Right lobe of liver (tissue), 6 donors: ENCODE measurements at places on chromosomes 1 and 21.

- no peak for DNase-seq
Observed at GRCh38 chr1:29249951-29250581, 13.7 kb downstream of the PTPRU start.

GRCh38 chr1:100955322-100955721 is 59.4 kb downstream of the SLC30A7 start:
- DNase-seq = no peak

DNA sequence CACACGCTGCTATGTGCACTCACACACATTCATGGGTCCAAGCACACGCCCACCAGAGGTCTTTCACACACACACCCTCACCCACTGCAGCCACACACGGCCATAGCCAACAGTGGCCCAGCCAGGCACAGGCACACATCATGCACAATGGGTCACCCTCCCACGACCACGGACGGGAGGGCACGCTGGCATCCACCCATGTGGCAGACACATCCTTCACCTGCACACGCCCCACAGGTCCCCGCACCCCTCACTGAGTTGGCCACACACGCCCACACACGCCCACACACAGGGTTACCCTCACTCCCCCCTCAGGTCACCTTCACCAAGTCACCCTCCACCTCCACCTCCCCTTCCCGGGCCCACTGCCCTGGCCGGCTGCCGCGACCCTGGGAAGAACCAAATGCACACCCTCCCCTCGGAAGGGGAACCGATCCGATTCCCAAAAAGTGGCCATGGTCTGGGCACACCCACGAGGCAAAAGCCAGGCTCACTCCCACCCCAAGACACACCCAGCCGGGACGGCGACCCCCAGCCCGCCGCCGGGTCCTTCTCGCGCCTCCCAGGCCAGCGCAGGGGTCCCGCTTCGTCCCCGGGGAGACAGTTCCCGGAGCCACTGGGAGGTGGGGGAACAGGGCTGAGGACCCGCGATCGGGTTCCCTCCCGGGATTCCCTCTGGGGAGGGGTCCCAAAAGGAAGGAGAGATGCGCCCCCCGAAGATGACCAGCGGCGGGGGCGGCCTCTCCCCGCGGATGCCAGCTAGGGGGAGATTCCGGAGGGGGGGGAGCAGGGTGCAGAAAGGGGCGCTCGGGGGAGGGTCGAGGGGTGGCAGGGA is 860 bp downstream of the SDC3 start:
- no peak for DNase-seq

- DNase-seq = no peak
Observed at GRCh38 chr1:46298387-46298786, 5.0 kb downstream of the LRRC41 start.

DNA sequence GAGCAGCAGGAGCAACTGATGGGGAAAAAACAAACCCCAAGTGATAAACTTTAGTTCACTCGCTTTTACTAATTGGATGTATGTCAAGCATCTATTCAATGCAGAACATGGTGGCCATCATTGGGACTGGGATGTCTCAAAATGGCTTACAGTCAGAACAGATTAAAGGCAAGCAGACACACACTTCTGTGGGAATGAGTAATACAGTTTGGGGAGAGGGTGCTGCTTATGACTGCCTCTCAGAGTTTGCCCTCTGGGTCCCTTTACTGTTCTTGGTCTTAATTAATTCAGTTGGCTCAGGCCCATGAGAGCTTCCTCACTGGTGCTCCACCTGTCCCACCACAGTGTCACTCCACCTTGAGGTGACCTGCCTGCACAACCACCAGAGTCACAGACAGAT is 119.5 kb downstream of the TBX19 start:
- no peak for DNase-seq

GRCh38 chr1:234604495-234605398 is 5.2 kb downstream of the IRF2BP2 start:
- no peak for DNase-seq

- DNase-seq = no peak
Observed at GRCh38 chr1:227297073-227297793, 21.1 kb downstream of the CDC42BPA start.

DNA sequence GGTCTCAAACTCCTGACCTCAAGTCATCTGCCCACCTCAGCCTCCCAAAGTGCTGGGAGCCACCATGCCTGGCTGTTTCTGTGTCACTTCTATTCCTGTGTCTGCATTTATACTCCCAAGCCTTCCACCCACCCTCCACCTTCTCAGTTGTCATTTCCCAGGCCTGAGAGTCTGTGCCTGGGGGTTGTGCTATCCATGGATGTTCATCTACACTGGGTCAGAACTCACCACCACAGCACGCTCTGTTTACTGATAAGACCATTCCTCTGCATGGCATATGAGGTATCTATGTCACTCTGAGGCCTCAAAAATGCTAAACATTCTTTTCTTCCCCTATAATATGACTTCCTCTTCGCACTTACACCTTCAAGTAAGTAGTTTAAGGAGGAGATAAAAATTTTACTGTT is 6.1 kb downstream of the NENF start:
- no peak for DNase-seq

GRCh38 chr1:68057564-68057963 is 7.1 kb upstream of the DIRAS3 start:
- DNase-seq = no peak

DNA sequence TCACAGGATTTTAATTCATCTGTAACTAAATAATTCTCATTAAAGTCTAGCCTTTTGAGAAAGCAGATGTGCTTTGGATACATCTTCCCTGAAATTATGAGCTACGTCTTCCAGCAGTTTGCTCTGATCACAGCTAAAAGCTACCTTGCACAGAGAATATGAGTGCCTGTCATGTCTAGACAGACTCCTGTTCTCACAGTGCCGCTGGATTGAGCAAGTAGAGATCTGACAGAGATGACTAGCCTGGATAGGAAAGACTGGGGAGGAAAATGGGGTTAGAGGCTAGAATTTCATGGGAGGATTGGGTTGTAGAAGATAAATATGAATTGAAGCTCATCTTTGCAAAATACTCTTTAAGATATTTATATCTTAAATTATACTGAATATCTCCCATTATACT is 24.1 kb downstream of the CEPT1 start:
- no peak for DNase-seq

DNA sequence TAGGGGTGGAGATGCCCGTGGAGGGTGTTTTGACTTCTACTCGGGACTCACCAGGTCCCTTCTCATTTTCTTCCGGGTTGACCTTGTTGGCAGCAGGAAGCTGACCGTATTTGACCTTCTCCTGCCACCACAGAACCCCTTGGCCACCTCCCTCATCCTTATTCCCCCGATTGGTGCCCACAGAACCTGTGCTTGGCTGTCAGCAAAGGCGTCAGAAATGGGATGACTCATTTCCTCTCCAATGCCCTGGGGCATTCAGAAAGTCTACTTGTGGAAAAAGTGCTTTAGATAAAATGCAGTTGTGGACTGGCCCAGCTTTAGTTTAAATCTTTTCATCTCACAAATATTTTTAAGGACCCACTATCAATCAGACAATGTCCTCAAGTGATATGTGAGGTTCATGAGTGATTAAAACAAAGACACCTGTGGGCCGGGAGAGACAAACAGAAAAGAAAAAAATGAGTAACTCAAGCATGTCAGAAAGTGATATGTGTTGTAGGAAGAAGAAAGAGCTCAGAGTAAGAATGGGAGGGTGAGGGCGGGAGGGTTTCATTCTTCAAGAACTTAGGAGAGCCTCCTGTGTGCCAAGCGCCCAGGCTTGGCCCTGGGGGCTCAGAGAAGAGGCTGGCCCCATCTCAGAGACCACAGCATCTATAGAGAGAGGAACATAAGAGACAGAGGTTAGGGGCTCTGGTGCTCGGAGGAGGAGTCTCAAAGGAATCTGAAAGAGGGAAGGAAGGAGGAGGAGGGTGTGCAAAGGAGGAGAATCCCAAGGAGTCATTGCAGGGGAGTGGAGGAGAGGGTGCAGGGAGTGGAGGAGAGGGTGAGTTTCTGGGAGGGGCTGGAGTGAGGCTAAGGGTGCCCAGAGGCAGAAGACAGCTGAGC is 221.6 kb upstream of the VAMP3 start:
- no peak for DNase-seq

DNA sequence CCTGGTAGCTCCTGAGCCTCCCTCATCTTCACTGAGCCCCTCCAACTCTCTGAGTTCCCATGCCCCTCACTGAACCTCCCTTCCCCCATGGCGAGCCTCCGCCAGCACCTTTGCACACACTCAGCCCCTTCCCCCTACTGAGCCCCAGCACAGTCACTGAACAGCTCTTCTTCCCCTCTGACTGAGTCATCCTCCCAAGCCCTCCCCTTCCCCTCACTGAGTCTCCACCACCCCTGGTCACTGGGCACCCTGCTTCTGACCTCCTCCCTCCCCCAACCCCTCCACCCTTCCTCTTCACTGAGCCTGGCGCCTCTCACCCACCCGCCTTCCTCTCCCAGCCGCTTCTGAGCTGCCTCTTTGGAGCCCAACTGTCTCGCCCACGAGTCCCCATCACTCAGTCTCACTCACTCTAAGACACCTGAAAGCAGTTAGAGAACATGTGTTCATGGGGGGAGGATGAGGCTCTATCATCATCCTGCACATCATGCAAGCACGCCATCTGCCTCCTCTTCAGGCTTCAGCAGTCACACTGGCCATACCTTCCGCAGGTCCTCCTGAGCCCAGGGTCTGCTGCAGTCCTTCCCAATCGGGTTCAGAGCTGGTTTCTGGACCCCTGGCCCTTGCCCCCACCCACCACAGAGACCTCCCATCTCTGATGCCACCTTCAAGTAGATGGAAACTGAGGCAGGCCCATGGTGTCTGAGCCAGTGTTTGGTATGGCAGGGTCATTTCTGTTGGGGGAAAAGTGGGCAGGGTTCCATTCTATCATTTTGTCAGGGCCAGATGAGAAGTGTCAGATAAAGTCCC is 2.0 kb upstream of the TRNP1 start:
- DNase-seq = no peak

DNA sequence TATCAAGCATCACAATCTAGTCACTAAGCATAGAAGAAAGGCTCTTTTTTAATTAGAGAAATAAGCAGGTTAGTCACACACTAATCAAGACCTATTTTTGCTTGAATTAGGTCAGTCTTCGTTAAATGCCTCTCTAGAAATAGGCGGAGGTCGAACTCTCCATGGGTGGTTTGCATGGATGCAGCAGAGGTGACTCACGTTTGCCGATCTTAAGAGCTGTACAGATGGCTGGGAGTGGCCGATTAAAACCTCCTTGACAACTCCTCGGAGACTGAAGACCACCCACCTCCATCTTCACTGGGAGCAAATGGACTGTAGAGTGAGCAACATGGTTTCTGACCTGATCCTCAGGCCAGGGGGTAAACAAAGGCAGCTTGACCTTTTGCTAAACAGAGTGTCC is 249.3 kb downstream of the ZNF648 start:
- DNase-seq = no peak

GRCh38 chr1:88783145-88783544 is 99.1 kb downstream of the PKN2 start:
- no peak for DNase-seq

GRCh38 chr21:26117972-26118367 is 52.6 kb downstream of the APP start:
- no peak for DNase-seq

GRCh38 chr1:25110485-25110884 is 121.8 kb downstream of the SYF2 start:
- no peak for DNase-seq

DNA sequence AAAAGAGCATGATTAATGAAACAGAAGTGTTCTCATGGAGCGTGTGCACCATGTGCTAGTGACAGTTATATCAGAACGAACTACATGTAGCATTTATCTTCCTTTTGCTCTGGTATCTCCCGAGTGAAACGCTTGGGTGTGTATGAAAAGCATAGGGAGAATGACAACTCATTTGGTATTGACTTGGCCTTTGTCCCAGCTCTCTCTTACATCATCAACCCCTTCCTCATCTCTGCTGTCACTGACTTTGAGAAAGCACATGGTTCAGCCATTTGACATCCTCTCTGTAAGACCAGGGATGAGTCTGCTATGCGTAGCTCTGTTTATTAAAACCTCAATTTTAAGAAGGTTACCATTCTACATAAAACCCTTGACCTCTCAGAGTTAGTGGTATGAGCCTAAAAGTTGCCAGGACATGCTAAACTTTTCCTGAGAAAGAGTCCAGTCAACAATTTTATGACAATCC is 201.0 kb downstream of the NRIP1 start:
- DNase-seq = no peak

GRCh38 chr1:159664247-159664646 is 50.1 kb downstream of the CRP start:
- DNase-seq = no peak

DNA sequence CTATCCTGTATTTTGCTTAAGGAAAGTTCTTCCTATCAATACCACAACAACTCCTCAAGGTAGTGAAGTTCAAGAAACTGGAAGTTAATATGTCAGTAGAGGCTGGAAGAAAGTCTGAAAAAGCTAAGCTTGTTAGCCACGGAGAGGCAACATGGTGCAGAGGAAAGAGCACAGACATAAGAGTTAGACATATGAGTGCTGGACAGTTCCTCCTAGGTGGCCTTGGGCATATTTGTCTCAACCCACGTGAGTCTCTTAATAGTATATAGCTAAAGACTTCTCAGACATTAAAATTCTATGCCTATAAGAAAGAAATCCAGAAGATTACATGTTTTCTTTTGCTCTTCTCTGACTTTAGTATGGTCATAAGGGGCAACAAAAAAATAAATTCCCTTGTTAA is 22.8 kb upstream of the RRP15 start:
- DNase-seq = no peak

DNA sequence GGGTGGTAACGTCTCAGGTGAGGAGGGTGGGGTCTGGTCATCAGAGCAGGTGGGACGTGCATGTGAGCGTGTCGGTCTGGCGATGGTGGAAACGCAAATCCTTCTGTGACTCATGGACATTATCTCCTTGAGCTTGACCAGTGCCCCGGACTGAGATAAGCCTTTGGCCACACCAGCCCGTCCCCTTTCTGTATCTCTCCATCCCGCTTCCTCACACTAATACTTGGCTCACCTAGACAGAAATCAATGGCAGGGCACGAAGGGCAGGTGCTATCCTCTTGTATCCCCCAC is 7.9 kb upstream of the AQP10 start:
- no peak for DNase-seq

GRCh38 chr21:14926186-14926585 is 138.6 kb downstream of the NRIP1 start:
- no peak for DNase-seq

- no peak for DNase-seq
Observed at GRCh38 chr1:51768971-51769588, 109.4 kb downstream of the NRDC start.
